ENCODE measurements at places on chromosomes 12 and 14.

- no peak for DNase-seq
Observed at GRCh38 chr14:56892959-56893358, 82.7 kb upstream of the OTX2 start.

GRCh38 chr12:55965240-55965639 is 602 bp downstream of the PMEL start:
- no peak for DNase-seq

DNA sequence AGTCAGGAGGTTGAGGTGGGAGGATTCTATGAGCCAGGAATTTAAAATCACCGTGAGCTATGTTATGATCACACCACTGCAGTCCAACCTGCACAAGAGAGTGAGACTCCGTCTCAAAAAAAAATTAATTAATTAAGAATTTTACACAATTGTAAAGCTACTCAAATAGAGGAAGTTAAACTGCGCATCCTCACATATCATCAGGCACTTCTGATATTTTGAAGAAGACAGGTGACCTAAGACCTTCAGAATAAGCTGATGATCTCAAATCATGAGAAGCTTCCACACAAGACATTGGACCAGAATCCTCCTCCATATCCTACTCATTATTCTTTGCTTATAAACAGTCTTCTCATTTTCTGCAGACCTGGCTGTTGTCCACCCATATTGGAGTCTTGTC is 800.9 kb downstream of the TMEM121 start:
- no peak for DNase-seq

- no peak for DNase-seq
Observed at GRCh38 chr12:28578361-28578760, 388.1 kb downstream of the CCDC91 start.

GRCh38 chr12:67710582-67710981 is 62.0 kb downstream of the DYRK2 start:
- DNase-seq, result no peak

DNA sequence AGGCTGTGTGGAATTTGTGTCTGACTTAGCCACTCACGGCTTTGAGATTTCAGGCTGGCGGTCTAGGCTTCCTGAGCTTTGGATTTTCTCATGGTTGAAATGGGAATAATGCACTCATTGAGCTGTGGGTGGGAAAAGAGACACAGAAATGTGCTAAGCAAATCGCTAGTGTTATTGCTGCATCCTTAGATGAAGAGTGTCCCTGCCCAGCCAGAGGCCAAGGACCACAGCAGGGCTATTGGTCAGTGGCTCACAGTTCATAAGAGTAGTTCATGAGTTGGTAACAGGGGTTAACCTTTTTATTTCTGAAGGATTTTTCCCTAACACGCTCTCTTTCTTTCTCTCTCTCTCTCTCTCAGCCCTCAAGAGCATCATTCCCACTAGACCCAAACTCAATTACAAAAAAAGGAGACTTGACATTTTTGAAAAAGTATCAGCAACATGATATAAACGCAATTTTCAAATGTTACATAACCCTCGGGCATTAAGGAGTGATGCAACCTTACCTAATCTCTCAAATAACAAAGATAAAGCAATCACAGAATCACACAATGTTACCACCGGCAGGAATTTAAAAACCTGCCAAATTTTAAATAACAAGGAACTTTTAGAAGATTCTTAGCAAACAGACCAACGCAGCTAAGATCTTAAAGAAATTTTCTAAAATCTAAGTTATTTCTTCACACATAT is 36.7 kb upstream of the RMST start:
- DNase-seq, result no peak

- DNase-seq, result no peak
Observed at GRCh38 chr12:93894391-93895088, 217.4 kb downstream of the CRADD start.

GRCh38 chr14:102084931-102085330 is 1.9 kb downstream of the HSP90AA1 start:
- no peak for DNase-seq

- DNase-seq, result no peak
Observed at GRCh38 chr14:60945984-60946383, 34.9 kb downstream of the TRMT5 start.

DNA sequence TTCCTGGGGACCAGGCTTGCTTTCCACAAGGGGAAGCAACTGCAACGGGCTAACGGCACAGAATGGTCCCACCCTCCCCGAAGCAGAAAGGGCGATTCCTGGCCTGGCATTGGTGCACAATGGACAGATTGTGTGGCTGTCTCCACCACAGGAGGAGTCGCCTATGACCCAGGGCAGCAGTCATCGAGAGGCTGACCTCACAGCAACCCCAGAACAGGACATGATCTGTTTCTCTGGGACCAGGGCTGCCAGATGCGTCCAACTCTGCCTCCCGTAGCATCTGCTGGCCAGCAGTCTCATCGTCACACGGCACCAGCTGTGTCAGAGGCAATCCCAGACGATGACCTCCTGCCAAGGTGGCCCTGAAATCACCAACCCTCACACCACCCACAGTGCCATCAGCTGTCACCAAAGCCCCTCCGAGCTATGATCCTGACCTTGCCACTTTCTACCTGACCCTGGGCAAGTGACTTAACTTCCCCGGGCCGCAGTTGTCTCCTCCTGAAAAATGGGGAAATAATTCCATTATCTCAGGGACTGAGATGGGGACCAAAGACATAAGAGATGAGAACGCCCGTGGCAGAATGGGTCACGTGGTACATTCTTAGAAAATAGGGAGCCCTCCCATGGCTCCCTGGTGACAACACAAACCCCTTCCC is 86.7 kb downstream of the CHGA start:
- DNase-seq, result no peak

DNA sequence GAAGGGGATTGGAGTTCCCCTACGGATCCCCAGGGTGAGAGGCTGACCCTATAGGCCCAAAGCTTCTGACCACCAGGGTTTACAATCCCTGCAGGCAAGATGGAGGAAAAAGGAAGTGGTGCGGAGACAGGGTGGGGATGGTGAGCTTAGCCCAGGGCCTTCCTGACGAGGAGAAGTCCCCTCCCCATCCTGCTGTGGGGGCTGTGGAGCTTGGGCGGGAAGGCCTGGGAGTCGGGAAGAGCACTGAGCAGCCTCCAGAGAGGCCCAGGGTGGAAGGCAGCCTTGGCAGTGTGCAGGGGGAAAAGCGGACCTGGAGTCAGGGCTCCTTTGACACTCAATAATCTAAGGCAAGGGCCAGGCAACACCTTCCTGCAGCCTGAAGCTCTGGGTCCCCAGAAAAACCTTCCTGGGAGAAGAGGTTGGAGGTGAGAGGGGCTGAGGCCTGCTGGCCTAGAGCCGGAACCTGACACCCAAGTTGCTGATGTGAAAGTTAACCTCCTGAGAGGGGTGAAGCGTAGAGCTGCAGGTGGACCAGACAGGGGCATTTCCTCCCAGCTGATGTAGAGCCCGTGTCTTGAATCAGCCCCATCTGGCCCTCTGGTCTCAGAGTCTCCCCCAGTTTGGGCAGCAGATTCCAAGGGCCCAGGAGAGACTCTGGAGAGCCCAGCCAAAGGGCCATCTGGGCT is 6.0 kb downstream of the HDAC7 start:
- DNase-seq, result no peak

GRCh38 chr12:118052324-118053070 is 8.5 kb downstream of the WSB2 start:
- DNase-seq, result no peak

DNA sequence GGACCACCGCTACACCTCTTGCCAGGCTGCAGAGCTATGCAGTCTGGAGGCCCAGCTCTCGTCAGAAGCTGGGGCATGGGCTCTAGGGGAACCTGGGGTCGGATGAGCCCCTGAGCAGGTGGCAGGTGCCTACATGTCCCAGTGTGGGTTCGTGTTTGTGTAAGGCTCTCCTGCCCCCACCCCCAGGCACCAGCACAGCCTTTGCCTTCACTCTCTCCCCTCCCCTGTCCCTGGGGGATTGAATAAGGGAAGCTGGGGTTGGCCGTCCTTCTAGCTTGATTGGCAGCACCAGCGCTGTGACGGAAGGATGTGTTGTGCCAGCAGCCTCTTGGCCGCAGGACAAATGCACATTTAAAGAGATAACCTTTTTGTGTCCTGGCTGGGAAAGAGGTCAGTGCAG is 34.8 kb upstream of the TSPAN9 start:
- peak; percentile 25 for DNase-seq
